Mesothelial cell of epicardium (in vitro differentiated cells): ENCODE measurements at places on chromosomes 6 and 20.

DNA sequence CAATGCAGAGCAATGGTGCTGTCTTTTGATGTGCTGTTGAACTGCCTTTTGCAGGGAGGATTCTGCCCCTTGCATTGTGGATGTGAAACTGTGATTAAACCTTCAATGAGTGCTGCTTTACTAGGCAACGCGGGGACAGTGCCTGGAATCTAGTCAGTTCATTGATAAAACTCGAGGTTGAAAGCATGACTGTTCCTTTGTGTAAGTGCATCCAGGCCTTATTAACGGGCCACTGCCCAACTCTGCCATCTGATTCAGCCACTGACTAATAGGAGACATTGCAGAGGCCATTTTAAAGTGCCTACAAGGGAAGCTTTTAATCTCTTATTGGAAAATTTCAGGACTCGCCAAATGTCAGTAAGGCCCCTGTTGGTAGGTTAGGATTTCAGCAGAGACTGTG is 49.3 kb downstream of the SLC35F1 start:
- DNase-seq: no peak

DNA sequence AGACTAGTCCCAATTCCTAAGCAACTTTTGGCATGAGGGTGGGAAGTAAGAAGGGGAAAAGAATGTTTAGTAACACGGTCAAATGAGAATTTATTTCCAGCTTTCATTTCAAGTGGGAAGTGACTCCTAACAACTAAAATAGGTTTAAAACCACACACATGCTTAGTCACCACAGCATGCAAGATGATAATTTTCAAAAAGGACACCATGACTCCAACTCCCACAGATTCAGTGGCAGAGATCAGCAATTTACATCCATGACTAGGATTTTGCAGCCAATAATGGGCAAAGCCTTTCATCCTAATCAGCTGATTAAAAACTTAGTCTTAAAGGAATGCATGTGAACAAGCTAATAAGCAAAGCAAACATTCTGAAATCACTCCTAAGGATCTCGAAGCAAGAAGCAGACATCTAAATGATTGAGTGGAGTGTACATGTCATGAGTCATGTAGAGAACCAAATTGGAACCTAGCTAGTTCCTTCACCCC is 48.1 kb upstream of the GCLC start:
- no peak for DNase-seq

- DNase-seq: no peak
These were observed 246.7 kb downstream of the SOD2 start for GRCh38 chr6:159446340-159446739.

- DNase-seq: no peak
These were observed 100.7 kb downstream of the SGK1 start for GRCh38 chr6:134217105-134217797.

DNA sequence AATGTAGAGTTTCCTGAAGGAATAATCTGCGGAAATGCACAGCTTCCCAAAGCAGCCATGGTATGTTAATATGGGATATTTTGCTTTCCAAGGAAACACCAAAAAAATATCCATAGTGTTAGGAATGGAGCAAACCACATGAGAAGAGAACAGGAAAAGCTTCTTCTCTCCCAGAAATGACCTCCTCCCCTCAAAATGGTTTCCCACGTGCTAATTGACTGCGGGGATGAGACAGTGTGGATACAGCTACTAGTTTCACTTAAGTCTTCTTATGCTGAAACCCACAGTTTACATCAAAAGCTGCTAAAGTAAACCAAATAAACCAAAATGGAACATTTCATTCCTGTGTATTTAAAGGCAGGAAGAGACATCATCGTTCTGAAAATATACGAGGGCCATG is 69.4 kb downstream of the FYN start:
- no peak for DNase-seq

DNA sequence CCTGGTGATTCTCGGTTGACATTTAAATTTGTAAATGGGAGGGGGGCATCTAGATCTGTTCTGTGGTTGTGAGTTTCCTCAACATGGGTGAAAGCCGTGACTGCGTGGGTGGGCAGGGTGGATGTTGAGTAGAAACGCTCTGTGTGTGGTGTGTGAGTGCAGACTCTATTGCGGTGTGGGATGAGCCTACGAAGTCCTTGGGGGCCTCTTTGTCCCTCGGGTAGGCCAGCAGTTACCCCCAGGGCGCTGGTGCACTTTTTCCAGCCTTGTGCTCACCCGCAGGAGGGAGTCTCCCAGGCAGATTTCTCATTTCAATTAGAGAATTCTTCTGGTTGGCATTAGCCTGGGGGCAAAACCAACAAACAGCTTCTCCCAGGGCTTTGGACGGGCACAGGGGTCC is 10.6 kb downstream of the TOX2 start:
- DNase-seq: no peak

- DNase-seq: peak; percentile 67
These were observed at the start of gene RSPO3 for GRCh38 chr6:127118298-127119101. RSPO3 (plus strand) TSS chr6:127118671; CDS start chr6:127119193, 522 bp downstream.

GRCh38 chr6:85703406-85703805 is 60.7 kb upstream of the SYNCRIP start:
- no peak for DNase-seq

DNA sequence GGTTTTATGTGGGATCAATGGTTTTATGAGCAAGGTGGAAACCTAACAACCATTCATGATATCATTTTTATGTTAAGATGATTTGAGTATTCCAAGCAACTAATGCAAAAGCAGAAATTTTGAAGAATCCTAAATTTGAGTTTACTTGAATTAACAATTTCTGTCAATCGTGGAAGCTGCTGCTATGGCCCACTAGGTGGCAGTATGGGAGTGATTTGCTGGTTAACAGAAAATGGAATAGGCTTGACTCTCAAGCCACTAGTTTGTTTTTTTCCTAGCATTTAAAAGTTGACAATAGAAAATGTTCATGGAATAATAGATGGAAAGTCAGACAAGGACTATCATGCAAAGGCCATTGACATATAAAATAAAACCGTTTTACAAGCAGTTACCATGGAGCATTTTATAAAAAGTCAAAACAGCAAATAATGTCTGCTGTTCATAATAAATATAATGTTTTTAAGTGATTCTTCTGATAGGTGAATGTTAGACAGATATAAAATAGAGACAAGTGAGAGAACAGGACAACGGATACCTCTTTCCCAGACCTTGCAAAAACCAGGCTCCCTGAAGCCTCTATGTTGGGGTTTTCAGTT is 43.0 kb upstream of the TMEM200A start:
- peak; percentile 26 for DNase-seq

DNA sequence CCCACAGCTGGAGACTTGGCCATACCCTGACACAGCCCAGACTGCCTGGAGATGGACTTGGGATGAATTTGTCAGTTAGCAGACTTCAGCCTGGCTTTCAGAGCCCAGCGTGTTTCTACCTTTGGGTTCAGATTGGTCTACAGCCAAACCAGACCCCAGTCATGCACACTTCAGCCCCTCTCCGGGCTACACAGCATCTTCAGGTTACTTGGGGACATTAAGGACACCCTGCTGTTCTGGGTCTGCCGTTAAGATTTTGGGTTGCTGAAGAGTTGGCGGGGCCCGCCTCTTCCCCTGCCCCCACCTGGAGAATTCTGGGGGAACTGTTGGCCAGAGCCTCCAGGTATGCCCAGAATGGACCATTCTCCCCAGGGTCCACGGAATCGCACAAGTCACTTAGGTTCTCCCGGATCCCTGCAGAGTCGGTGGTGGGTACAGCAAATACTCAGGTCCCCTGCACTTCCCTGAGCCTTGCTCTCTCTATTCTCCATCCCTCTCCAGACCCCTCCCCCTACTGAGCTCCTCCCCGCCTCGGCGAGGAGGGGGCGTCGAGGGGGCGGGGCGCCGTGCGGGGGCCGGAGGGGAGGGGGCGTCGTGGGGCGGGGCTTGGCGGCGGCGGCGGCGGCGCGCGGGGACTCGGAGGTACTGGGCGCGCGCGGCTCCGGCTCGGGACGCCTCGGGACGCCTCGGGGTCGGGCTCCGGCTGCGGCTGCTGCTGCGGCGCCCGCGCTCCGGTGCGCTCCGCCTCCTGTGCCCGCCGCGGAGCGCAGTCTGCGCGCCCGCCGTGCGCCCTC is at the start of gene PTK7:
Gene PTK7 (plus strand): TSS at position 645 of the 794 bp plus-strand sequence. CDS start 175 bp downstream, outside the sequence.
- peak; percentile 89 for DNase-seq

DNA sequence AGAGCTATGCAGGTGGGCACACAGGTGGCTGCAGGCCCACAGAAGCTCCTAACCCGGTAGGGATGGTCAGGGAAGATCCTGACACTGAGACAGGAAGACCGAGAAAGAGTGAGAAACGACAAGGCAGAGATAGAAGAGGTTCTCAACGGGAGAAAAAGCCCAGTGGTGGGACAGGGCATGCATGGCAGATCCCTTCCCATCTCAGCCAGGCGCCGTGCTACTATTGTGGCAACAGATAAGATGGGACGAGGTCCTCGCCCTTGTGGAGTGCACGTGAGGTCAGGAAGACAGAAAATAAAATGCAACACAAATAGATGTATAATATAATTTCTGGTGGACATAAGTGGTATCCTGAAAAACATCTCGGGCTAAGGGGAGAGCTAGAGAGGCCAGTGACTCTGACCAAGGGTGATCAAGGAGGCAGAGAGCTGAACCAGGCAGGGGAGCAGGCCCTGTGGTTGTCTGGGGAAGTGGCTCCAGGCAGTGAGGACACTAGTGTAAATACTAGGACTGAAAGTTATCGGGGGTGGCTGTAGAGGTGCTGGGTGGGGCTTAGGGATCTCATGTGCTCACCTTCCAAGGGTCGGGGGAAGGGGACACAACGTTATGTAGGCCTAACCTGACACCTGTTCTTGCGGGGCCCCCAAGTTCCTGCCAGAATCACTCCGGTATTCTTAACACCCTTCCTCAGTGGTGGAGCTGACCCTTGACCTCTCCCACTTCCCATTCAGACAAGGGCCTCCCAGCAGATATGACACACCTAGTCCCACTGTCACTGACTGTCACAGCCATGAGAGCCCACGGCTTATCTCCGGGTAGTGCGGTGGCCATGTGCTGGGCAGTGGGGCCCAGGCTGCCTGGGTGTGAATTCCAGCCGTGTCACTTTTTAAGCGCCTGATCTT is 1.0 kb downstream of the SRXN1 start:
- DNase-seq: no peak

GRCh38 chr6:6920114-6920986 is 187.4 kb upstream of the RREB1 start:
- no peak for DNase-seq

GRCh38 chr6:14292119-14292518 is 174.5 kb downstream of the CD83 start:
- no peak for DNase-seq

DNA sequence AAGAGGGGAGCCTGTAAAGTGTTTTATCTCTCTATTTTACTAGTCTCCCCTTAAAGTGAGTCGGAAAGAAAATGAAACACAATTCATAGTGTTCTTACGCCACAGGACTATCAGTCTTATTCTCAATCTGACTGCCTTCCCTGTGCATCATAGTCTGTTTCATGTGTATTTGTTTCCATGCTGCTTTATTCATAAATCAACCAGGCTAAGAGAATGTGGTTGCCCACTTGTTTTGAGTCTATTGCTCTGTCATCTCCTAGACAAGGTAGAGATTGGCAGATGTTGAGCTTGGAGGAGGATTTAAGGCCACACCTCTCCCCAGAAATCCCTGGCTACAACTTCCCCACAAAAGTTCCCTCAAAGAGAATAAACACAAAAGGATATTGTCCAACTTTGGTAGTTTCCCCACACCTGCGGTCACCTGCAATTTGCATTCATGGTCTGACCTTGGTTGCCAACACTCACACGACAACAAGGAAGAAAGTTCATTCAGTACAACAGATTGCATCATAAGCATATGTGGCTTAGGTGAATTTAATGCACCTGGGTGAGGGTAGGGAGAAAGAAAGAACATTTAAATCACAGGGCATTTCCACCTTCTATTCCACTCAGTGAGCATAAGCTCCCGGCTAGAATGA is 167.1 kb upstream of the FBXL4 start:
- no peak for DNase-seq

DNA sequence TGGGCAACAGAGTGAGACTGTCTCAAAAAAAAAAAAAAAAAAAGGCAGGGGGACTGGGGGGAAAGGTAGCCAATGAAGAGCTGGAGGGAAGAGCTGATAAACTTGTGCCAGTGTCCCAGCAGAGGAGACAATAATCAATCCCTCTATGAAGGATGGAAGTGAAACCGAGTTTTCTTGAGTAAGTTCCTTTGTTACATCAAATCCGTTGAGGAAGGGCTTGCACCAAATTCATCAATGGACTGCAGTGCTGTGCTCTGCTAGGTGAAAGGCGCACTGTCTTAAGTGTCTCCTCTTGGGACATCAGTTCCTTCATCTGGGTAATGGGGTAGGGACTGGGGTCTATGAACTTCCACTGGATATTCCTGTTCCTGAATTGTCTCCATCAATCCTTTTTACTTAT is 3.0 kb upstream of the CRIP3 start:
- no peak for DNase-seq

DNA sequence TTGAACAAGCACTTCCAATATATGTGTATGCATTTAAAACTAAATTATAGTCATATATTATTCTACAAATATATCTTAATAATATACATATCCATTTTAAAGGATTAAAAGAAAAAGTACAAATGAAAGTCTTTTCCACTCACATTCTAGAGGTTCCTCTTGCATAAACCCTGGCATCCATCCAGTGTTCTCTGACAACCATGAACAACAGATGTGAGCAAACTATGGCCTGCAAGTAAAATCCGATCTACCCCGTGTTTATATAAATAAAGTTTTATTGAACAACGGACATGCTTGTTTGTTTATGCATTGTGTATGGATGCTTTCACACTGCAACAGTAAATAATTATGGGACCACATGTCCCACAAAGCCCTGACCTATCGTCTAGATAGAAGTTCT is 1122.3 kb downstream of the EPHA7 start:
- DNase-seq: no peak

- DNase-seq: no peak
These were observed 106.6 kb downstream of the TRIM27 start for GRCh38 chr6:28816909-28817807.

GRCh38 chr6:137811121-137811915 is 55.7 kb upstream of the TNFAIP3 start:
- no peak for DNase-seq

- DNase-seq: no peak
These were observed 38.7 kb downstream of the MOXD1 start for GRCh38 chr6:132362442-132363185.

GRCh38 chr6:81465859-81466258 is 286.6 kb downstream of the TENT5A start:
- DNase-seq: no peak

DNA sequence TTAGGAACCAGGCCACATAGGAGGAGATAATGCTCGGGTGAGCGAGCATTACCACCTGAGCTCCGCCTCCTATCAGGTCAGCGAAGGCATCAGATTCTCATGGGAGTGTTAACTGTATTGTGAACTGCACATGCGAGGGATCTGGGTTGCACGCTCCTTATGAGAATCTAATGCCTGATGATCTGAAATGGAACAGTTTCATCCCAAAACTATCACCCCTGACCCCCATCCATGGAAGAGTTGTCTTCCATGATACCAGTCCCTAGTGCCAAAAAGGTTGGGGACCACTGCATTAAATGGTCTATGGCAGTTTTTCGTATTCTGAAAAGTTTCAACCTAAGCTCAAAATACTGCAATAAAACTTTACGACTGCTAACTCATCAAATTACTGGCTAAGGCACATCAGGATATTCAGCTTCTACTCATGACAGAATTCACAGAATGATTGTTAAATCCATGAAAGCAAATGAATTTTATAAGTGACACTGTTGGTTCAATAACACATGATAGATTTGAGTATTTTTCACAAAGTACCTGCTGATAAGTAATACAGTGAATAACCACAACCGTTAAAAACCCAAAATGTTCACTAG is 25.9 kb downstream of the RNF217 start:
- no peak for DNase-seq

GRCh38 chr6:125910527-125910926 is 46.0 kb upstream of the HINT3 start:
- DNase-seq: no peak

GRCh38 chr6:132598473-132598872 is 8.9 kb upstream of the TAAR5 start:
- DNase-seq: no peak

GRCh38 chr6:155033021-155033791 is 38.1 kb downstream of the TIAM2 start:
- no peak for DNase-seq
